ENCODE measurements at places on chromosomes 1 and 21.

DNA sequence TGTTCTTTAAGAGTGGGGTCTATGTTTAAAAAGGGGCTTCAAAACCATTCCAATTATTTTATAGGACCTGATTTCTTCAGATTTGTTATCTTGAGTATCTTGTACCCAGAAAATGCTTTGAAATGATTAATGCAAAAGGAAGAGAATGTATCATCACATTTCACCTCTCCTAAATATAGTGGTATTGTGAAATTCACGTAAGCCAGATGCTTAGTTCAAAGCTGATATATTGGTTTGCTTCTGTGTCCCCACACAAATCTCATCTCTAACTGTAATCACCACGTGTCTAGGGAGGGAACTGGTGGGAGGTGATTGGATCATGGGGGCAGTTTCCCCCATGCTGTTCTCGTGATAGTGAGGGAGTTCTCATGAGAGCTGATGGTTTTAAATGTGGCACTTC, 8.5 kb downstream of the SOAT1 start:
- DNase-seq = no peak

DNA sequence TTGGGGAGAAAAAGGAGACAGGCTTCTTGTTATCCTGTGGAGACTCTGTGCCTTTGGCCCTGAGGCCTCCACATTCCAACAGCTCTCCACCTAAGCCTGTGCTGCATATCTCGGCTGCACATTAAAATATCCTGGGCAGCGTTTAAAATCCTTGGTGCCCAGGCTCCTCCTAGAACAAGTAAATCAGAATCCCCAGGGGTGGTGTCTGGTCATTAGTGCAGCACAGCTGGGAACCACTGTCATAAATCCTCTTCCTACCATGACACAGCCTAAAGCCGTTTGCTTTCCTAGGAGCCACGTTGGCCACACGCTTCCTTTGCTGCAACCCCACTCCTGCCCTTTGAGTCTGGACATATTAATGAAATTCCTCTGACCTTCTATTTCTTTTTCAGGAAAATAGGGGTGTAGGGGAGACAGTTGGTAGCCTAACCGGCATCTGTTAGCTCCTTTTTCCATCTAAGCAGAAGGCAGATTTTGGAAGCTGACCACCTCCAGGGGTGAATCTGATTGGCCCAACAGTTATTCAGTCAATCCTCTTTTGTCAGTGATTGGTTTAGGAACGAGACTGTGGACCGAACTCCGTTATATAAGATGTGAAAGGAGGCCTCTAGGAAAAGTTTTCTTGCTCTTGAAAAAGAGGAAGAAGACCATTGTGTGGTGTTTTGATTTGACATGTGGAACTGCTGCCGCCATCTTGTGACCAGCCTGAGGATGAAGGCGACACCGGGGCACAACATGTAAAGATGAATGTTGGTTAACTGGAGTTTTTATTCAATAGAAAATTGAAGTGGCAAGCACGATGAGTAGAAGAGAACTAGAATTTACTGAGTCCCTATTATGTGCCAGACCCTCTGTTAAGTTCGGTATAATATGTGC, 41.9 kb downstream of the JUN start:
- peak; percentile 43 for DNase-seq

DNA sequence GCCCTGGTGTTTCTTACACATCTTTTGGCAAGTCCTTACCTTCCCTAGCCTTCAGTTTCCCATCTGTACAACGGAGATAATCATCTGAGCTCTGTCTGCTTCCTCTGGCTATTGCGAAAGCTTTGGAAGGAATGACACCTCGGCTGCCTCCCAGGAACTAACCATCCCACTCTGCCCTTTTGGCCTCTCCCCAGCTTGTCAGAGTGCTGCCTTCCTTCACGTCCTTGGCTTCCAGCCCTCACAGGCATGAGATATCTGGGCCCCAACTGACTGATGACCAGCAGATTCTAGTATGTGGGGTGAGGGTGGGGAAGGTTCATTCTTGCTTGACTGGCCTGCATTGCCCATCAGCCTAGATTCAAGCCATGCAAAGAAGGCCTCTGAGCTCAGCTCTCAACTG, 253.1 kb upstream of the FGGY start:
- peak; percentile 40 for DNase-seq

DNA sequence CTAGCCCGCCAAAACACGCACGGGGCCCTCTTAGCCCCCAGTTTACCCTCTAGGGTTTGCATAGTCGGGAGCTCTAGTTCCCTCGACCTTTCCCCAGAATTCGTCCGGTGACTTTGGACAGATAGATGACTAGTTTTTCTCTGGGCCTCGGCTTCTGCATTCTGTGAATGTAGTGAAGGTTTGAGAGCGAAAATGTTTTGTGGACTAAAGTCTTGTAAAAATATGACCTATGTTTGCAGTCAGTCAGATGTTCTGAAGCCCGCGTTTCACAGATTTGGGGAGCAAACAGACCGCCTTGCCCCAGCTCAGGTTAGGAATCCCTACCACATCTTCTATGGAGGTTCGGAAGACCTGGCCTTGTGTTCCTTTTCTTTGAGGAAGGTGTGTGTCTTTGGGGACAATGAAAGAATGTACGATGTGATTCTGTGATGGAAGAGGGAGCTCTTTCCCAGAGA, 401 bp downstream of the UQCRH start:
- DNase-seq = no peak

GRCh38 chr1:245997471-245998258, 509.4 kb downstream of the SMYD3 start:
- DNase-seq = no peak

GRCh38 chr1:228400692-228401454, 5.8 kb downstream of the TRIM11 start:
- no peak for DNase-seq

GRCh38 chr1:205760606-205761005, 10.6 kb upstream of the NUCKS1 start:
- DNase-seq = no peak

DNA sequence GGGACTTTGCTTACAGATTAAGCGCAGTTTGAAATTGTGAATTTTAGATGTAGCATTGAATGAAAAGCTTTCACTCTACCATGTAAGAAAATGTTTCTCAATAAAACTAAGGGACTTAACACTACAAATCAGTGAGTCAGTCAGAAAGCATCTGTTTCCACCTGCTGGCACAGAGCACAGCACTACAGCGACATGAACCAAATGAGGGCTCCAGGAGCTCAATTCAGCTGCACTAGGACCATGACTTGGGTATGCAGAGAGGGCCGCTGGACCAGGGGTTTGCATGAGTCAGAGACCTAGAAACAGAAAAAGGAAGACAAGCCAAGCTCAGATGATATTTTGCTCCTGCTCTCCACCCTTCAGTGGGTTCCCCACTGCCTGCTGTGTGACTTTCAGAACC, 5.2 kb downstream of the SUSD4 start:
- DNase-seq = no peak

DNA sequence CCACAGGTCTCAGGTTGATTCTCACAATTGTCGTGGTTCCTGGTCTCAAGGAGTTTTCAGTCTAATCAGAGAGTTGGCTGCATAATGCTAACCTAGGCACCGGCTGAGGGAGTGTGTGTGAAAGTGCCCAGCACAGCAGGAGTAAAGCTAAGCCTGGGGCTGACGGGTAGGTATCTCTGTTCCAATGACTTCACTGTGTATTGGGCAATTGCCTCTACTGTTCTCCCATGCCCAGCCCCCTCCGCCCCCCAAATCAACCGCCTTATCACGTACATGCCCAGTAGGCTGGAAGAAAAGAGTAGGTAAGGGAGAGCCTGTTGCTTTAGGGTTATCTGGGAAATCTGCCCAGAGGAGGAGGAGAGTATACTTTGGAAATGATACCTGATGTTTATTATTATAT, 54.7 kb downstream of the MRPS6 start:
- DNase-seq = no peak

GRCh38 chr1:193036337-193037047, 22.7 kb downstream of the UCHL5 start:
- no peak for DNase-seq

DNA sequence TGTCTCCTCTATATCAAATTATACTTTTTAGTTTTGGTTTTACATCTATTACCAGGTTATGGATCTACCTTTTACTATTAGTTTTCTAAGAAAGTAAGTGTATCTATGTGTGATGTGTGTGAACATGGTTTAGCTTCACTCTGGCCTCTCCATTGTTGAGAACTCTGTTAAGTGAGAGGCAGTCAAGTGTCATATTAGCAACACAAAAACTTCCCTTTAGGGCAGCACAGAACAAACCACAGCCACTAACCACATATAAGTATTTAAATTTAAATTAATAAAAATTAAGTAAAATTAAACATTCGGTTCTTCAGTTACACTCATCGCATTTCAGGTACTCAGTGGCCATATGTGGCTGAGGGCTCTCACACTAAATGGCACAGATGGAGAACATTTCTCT, 96.6 kb downstream of the DPYD start:
- no peak for DNase-seq

DNA sequence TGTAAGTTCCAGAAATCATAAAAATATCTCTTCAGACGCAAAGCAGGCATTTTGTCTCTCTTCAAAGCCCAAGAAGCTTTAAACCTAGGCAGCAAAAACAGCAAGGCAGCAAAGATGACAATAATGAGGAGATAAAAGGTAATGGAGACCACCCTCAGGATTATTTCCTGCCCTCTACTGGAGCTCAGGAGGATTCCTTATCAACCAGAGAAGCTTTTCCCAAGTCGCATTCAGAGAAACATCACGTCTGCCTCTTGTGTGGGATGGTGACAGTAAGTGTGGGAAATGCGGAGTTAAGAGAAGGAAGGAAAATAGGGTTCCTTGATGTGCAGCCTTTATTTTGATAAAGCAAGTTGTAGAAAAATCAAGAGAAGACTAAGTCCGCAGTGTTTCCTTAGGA, 365.8 kb downstream of the RGS7 start:
- no peak for DNase-seq

- DNase-seq = no peak
These were observed 702.9 kb downstream of the BRINP3 start for GRCh38 chr1:189774721-189775287.

DNA sequence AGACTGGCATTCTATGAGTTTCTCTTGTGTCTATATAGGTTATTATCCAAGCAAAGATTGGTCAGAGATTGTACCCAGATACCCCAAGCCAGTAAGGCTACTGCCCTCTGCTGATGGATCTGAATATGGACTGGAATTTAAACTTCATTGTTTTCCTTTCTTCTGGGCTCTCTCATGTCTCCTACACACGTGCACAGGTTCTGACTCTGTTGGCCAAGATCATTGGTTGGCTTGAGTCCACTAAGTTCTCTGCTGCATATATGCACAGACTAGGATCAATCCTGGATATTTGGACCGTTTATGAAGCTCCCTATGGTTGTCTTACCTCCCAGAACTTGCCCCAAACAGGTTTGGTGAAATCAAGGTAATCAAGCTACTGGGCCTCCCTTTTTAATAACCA, 69.7 kb downstream of the CC2D1B start:
- DNase-seq = peak; percentile 33

DNA sequence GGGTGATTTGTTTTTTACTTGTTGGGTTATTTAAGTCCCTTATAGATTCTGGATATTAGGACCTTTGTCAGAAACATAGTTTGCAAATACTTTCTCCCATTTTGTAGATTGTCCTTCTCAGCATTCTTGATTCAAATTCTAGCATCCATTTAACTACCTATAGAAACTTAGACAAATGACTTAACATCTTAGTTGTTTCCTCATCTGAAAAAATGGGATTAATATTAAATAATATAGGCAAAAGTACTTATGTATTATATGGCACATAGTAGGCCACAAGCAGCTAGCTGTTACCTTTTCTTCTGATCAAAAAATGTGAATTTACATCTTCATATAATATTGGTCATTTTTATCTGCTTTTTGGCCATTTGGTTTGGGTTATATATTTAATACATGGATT, 307.5 kb downstream of the ZP4 start:
- no peak for DNase-seq

- no peak for DNase-seq
These were observed 18.0 kb upstream of the LRRC8D start for GRCh38 chr1:89802841-89803240.

DNA sequence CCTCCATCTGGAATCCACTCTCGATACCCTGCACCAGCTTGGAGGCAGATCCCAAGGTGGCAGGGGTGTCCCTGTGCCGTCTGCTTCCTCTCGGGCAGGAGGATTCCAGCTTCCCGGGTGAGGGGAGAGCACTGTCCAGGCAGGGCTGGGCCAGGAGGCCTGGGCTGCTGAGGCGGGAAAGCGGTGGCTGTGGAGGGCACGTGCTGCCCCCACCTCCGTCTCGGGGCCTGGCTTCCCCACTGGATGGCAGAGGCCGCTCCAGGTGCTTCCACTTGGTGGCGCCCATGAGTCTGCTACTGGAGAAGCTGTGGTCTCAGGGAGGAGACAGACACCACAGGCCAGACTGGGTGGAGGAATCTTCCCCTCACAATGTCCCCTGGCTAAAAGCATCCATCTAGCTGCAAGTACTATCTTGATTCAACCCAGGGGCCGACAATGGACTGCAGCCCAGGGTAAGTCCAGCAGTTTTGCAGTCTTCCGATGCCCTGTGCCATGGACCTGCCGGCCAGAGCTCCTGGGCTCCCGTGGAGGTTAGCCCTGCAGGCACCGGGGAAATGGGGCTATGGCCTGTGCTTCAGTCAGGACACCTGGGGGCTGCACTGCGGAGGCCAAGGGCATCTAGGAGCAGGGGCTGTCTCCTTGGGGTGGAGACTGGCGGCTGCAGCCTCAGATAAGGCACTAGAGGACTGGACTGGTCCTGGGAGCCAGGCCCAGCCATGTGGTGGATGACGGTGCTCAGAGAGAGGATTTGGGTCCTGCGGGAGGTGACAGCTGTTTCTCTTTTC, 41.3 kb upstream of the EIF4G3 start:
- no peak for DNase-seq

GRCh38 chr1:183431840-183432547, 13.8 kb upstream of the NMNAT2 start:
- DNase-seq = no peak

DNA sequence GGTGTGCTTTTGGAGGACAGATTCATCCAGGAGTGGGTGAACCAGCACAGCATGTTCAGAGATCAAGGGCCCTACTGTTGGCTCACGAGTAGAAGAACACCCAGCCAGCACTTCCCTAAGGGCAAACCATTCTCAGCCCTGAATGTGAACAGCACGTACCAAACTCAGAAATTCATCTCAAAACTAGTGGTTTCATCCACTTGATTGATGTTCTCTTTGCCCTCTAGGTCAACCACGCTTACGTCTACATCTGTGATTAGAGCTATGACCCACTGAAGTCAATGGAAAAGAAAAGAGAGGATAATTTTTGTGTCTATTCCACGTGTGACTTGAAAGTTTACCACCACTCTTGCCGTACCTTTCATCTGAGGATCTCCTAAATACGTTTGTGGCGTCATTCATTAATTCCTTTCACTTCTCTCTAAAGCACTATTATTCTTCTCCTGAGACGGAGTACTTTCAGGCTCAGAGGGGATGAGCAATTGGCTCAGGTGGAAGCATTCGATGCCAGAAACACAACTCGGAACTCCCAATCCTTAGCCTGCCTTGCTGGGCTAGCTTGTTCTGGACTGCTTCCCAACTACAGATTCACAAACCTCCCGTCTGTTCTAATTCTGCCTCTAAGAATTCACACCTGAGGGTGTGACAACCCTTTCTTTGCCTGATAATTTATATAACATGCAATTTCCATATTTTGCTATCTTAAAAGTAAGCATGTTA, 57.3 kb upstream of the HIVEP3 start:
- DNase-seq = no peak

- DNase-seq = no peak
These were observed 242.5 kb downstream of the RHOU start for GRCh38 chr1:228977741-228978140.

GRCh38 chr1:200646515-200646914, 23.2 kb downstream of the DDX59 start:
- no peak for DNase-seq
